ENCODE measurements at places on chromosomes 6 and 20. TPM values are rescaled to one million over a fixed set of nuclear protein-coding genes. Genes with fewer than 3 reads are reported as not detected.

The OPRM1 gene
- not detected for total RNA-seq

The RGS19 gene
- total RNA-seq, result 32.6 TPM

The RIMS1 gene
- total RNA-seq, result 0.82 TPM

The ABT1 gene
- 13.8 TPM for total RNA-seq

The CRISP2 gene
- not detected for total RNA-seq

The FRK gene
- total RNA-seq, result 0.06 TPM

Data from glomerular endothelial cell (primary cell).